LoVo (cell line): ENCODE measurements at places on chromosomes 3 and 15.

- no peak for DNase-seq
These were observed 19.6 kb upstream of the RNU6-1 start for GRCh38 chr15:67859331-67859946.

DNA sequence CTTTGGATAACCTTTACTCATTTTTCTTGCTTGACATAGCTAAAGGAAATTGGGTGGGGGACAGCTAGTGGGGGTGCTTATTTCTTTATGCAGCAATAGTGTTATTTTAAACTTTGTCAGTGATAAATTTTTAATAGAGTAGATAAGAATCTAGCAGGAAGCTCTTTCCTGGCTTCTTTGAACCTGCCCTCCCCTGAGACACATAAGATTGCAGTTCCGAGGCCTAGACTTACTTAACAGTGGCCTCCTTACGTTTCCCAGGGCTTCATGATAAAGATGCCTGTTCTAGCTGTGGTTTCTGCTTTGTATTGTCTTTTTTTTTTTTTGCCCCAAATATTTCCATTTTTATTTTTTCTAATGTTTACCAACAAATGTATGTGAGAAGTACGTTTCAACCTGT lies 170.1 kb downstream of the VPS8 start:
- DNase-seq, result no peak

- no peak for DNase-seq
These were observed 32.2 kb downstream of the ARPP21 start for GRCh38 chr3:35671483-35671882.

- no peak for DNase-seq
These were observed 84.7 kb downstream of the DCUN1D1 start for GRCh38 chr3:182895513-182896112.

GRCh38 chr3:104368760-104369159 lies 997.9 kb upstream of the ALCAM start:
- DNase-seq, result no peak

DNA sequence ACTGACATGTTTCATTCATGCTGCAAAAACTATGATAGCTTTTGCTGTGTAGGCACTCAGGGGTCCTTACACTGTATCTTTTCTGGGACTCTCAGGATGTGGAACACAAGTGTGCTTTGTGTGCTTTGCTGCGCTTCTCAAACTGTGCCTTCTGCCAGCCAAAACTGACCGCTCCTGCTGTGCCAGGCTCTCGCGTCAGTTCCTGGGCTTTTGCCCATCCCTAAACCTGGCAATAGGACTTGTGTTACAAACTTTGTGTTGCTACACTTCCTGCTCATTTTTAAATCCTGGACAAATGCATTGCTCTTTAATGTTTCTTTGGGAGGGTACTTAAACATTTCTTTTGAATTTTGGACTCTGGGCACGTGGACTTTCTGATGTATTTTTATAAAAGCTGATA lies 60.3 kb downstream of the DIPK2A start:
- no peak for DNase-seq

- DNase-seq, result no peak
These were observed 21.6 kb downstream of the CHRNA3 start for GRCh38 chr15:78599189-78599588.

- no peak for DNase-seq
These were observed 6.0 kb downstream of the KCNMB3 start for GRCh38 chr3:179244878-179245277.

DNA sequence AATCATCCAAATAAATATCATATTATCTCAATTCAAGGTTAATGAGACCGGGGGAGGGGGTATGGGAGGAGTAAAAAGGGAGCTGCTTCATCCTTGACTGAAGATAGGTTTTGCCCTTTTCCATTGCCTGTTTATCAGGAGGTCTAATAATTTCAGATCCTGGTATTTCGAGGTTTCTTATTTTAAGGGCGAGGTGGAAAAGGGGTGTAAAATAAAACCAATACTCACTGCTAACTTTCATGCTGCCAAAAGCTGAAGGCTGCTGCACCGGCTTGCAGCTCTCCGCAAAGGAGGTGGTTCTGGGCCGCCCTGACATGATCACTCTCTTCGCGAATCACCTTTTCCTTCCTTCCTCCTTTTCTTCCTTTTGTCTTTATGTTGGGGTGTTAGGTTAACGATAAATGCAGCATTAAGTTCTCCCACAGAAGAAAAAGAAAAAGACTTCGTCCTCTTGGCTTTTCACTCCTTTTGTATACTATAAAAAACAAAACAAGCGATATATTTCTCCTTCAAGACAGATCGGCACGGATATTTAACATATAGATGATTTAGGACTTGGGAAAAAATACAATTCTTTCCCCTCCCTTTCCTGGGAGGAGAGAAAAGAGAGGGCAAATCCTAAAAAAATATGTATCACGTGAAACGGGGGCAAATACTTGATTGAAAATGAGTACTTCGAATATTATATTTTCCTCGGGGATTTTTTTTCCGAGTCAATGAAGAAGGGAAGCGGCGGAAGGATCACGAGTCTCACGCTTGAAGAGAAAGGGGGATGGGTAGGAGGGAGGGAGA lies 932 bp downstream of the GSK3B start:
- no peak for DNase-seq

DNA sequence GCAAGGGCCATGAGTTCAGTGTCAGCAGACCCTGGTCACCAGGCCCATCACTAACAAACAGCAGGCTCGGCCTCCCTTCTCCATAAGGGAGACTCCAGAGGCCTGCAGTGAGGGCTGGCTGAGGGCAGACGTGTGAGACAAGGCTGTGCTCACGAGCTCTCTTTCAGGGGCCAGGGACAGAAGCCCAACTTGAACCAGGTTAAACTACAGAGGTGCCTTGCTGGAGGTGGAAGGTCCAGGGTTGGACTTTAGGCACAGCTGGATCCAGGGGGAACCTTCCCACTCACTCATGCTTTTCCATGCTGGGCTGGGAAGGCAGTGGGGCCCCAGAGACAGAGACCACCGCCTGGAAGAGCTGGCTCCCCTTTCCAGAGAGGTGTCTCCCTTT lies 19.0 kb downstream of the CFAP100 start:
- no peak for DNase-seq

DNA sequence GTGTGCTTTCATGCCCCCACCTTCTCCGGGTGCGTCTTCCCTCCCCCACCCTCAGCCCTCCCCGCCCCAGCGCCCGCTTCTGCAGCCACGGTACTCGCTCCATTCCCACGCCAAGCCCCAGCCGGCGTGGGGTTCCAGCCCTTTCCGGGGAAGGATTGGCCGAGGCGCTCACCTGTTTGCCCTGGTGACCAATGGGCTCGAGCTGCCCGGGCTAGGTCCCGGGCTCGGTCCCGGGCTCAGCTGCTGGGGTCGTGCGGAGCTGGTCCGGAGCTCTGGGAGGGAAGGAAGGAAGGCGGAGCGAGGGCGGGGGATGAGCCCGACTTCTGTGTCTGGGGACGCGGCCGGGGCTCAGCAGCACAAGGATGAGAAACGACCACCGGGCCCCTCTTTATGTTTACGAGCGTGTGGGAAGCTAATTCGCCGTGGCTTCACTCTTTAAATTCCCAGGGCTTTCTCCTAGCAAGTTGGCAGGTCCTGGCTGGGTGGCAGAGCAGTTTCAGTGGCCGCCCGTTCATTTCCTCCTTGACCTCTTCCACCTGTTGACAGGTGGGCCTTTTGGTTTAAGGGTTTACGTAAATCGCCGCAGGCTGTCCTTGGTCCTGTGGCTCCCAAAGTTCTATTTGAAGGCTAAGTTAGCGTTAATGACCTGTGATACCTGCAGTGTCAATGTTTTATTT lies at the start of gene IGSF10:
Gene IGSF10 (minus strand): TSS at position 288 of the 677 bp plus-strand sequence. CDS start 2,352 bp downstream, outside the sequence.
- no peak for DNase-seq

DNA sequence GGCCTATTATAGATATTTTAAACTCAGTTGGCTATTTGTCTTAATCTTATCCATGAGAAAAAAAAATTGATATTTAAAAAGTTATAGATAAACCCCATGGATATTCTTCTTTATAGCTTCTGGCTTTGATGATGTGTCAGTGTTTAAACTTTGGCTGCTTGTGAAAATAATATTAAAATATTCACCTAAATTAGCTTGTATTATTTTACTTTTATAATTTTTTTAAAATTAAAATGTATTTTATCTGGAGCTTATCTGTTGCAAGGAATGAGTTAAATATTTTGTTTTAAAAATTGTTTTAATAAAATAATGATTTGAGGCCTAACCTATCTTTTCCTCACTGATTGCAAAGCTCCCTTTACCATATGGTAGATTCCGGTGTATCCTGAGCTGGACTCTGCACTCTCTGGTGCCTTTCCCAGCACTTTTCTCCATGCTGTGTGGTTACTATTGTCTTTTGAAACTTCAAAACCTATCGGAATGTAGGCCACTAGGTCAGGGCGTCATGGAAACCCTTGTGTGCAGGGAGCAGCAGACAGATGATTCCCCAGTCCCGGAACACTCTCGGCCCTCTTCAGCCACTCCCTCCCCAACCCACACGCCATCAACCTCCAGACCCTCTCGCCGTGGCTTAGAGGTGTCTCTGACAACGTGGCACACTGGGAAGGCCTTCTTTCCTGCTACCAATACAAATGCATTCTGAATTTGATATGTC lies 252.3 kb upstream of the ATP10A start:
- no peak for DNase-seq

DNA sequence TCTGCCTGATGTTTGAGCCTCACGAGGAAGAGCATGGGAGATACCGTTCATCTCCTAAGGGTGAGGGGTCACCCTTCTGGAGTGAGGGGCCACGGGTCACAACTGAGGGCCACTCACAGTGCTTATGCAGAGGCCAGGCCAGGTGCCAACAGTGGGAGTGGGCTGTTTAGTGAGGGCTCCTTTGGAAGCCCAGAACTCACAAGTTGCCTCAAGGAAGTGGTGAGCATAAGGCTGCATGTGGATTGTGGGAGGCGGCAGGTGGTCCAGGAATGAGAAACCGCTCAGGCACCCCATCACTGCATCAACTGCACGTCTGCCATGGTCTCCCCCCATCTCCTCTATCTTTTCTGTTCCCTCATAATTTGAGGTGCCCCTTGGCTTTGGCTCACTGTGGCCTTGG lies 26.5 kb downstream of the SPSB4 start:
- no peak for DNase-seq

- DNase-seq, result no peak
These were observed 24.9 kb downstream of the AP4E1 start for GRCh38 chr15:50933341-50933740.

- DNase-seq, result no peak
These were observed 429.0 kb upstream of the ATP11B start for GRCh38 chr3:182364323-182364722.

GRCh38 chr3:55500555-55501330 lies 13.6 kb upstream of the WNT5A start:
- no peak for DNase-seq

DNA sequence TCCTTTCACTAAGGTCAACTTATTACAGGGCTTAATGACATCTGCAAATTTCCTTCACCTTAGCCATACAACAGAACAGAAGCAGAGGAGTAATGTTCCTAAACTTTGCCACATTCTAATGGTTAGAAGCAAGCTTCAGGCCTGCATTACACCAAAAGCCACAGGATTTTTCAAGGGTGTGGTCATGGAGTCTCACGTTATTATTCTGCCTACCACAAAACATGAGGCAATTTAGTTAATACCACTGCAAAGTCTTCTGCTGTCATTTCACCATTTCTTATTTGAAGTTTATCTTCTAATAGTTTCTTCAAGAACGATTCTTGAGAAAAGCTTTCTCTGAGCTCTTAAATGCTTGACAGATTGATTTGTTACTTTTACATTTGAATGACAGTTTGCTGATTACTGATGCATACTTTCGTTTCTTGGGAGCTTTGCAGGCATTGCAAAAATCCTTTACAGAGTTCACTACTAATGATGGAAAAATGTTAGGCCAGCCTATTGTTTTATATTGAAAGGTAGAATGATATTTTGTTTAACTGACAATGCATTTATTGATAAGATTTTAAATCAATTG lies 1257.1 kb downstream of the NSUN3 start:
- no peak for DNase-seq

GRCh38 chr15:89964232-89964954 lies 36.7 kb upstream of the ZNF710 start:
- no peak for DNase-seq

DNA sequence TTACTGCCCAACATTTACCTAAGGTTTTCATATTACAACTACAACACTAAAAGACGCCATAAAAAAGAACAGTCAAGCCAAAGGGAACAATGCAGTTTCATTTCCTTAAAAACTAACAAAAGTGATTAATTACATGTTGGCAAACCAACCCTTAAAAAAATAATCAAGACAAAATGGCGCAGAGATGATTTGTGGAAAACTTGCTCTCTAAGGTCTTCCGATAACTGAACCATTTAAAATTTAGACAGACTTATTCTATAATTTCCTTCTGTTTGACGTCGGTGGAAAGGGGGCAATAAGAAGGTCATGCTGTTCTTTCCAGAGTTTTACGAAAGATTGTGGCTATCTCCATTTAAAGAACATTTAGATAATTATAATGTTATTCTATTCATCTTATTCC lies 87.6 kb downstream of the RYK start:
- DNase-seq, result no peak

- DNase-seq, result no peak
These were observed 73.4 kb downstream of the SMAD6 start for GRCh38 chr15:66775127-66776105.
